ENCODE measurements at places on chromosomes 7 and 10.

GRCh38 chr7:133948588-133948987 lies 178.6 kb upstream of the LRGUK start:
- no peak overlapping the region for H3K27ac ChIP-seq
- no peak for DNase-seq

- no peak for DNase-seq
- H3K27ac ChIP-seq, result no peak overlapping the region
- H3K27me3 ChIP-seq, result no peaks in the 10 kb centered on the region
Observed at GRCh38 chr7:23022258-23022769, 8.4 kb upstream of the HYCC1 start.

DNA sequence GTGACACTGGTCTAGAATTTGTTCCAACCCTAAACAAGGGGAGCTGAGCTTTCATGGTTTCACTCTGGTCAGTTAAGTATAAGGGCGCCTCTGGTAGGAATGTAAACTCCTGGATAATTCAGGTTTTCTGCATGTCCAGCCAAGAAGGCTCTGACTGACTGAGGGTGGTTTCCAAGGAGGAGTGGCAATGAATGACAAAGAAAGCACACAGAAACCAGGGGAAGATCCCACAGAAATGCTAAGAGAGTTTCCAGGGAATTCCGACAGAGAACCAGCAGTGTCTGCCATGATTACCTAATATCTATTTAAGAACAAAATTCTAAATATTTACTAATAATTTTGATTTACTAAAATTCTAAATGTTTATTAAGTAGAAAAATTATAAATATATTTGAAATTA lies 27.3 kb upstream of the NRG3 start:
- H3K4me1 ChIP-seq, result no peaks in the 10 kb centered on the region
- no peak overlapping the region for H3K4me3 ChIP-seq
- no peak for DNase-seq
- no peaks in the 10 kb centered on the region for H3K27me3 ChIP-seq

DNA sequence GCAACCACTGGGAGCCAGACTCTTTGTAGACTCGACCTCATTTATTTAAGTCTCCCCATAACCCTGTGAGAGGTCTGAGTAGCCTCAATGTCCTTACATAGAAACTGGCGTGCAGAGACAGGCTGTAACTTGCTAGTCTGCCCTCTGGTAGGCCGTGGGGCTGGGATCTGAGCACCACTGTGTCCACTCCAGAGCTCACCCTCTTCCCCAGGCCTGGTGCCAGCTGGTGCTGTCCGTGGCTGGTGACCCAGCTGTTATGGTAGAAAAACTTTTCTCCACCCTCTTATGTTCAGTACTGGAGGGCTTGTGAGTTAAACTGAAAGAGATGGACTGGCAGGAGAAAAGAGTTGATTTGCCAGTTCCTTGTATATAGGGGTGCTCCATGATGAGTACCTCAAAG lies 41.9 kb downstream of the ADAMTS14 start:
- H3K27me3 ChIP-seq, result peaks cover 2% of the 10 kb centered on the region
- DNase-seq, result no peak
- H3K36me3 ChIP-seq, result no peaks in the 10 kb centered on the region
- H3K4me3 ChIP-seq, result no peak overlapping the region

GRCh38 chr7:47432671-47433563 lies 149.0 kb downstream of the TNS3 start:
- no peak for DNase-seq
- H3K36me3 ChIP-seq, result peaks cover 6% of the 10 kb centered on the region
- peaks cover 4% of the 10 kb centered on the region for H3K4me1 ChIP-seq
- H3K4me3 ChIP-seq, result no peak overlapping the region
- no peak overlapping the region for H3K27ac ChIP-seq

- peaks cover 40% of the 10 kb centered on the region for H3K4me1 ChIP-seq
- no peak for DNase-seq
Observed at GRCh38 chr10:74067373-74068352, 69.7 kb downstream of the VCL start.

DNA sequence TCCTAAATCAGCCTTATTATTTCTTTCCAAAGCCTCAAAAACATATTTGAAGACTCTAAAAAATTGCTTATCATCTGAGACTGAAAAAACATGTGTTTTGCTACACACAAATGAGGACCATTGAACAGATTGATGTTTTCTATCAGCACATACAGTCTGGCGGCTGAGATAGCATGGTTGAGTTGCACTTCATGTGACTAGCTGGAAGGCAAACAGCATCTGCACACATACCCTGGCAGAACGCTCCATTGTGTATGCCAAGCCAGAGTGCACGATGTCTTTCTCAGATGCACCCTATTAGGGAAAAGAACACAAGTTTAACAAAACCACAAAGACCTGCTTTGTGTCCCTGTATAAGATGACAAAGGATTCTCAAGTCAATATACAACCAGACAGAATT lies 33.0 kb downstream of the FAM25A start:
- no peaks in the 10 kb centered on the region for H3K27me3 ChIP-seq
- peaks cover 8% of the 10 kb centered on the region for H3K4me1 ChIP-seq
- no peak overlapping the region for H3K27ac ChIP-seq
- H3K36me3 ChIP-seq, result peaks cover 98% of the 10 kb centered on the region

DNA sequence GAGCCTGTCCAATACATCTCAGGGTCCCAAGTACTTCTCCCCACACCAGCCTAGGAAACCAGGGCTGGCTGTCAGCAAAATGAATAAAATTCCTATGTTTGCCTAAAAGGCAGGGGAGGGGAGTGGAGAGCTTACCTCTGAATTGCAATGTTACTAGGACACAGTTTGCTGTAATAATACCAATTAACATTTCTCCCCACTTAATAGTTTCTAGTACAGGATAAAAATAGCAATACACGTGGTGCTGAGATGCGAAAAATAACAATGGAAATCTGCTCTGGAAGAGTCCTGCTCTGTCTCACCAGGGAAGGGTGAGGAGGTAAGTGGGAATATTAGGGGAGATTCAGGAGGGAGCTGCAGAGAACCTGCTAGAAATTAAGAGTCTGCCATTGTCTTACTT lies 112.3 kb downstream of the PLXNA4 start:
- no peak for DNase-seq
- no peaks in the 10 kb centered on the region for H3K4me1 ChIP-seq
- no peaks in the 10 kb centered on the region for H3K27me3 ChIP-seq
- H3K36me3 ChIP-seq, result no peaks in the 10 kb centered on the region
- H3K4me3 ChIP-seq, result no peak overlapping the region

- no peaks in the 10 kb centered on the region for H3K4me1 ChIP-seq
- DNase-seq, result no peak
- no peaks in the 10 kb centered on the region for H3K27me3 ChIP-seq
- no peak overlapping the region for H3K4me3 ChIP-seq
- no peak overlapping the region for H3K27ac ChIP-seq
- no peaks in the 10 kb centered on the region for H3K36me3 ChIP-seq
Observed at GRCh38 chr7:123961771-123962170, 36.7 kb downstream of the SPAM1 start.

- H3K4me3 ChIP-seq, result no peak overlapping the region
- H3K27me3 ChIP-seq, result no peaks in the 10 kb centered on the region
- no peak overlapping the region for H3K27ac ChIP-seq
Observed at GRCh38 chr7:92010215-92010614, 69.6 kb downstream of the AKAP9 start.

DNA sequence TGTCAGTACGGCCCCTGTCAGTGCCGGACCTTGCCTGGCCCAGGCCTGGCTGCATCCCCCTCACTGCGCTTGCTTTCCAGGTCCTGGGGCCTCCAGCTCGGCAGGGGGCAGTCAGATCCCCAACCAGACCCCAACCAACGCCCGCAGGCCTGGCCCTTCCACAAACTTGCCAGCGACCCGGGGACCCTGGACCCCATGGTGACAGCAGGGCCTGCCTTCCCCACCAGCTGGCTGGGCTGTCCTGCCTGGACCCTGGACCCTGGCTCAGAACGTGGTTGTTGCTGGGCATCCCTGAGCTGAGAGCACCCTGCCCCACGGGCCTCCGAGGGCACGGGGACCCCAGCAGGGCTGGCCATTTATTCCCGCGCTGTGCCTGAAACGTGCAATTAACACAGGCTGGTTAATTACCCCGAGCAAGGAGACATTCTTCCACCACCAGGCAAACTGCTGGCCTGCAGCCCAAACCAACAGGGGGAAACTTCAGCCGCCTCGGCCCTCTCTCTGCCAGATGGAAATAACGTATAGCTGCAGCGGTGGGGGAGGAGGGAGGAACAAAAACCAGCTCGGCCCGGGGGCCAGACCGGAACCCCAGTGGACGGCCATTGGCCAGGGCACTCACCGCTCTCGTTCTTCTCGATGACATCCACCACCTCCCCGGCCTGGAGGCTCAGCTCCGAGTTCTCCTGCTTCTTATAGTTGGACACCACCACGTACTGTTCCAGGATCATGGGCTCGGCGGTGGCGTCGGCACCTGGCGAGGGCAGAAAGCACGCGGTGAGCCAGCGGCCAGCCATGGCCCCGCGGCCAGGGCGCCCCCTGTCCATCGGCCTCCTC lies 167.1 kb downstream of the NEURL1 start:
- peaks cover 39% of the 10 kb centered on the region for H3K4me1 ChIP-seq
- peak overlapping the region; percentile 70 for H3K4me3 ChIP-seq
- H3K27me3 ChIP-seq, result no peaks in the 10 kb centered on the region
- peak; percentile 72 for DNase-seq
- peak overlapping the region; percentile 86 for H3K27ac ChIP-seq

DNA sequence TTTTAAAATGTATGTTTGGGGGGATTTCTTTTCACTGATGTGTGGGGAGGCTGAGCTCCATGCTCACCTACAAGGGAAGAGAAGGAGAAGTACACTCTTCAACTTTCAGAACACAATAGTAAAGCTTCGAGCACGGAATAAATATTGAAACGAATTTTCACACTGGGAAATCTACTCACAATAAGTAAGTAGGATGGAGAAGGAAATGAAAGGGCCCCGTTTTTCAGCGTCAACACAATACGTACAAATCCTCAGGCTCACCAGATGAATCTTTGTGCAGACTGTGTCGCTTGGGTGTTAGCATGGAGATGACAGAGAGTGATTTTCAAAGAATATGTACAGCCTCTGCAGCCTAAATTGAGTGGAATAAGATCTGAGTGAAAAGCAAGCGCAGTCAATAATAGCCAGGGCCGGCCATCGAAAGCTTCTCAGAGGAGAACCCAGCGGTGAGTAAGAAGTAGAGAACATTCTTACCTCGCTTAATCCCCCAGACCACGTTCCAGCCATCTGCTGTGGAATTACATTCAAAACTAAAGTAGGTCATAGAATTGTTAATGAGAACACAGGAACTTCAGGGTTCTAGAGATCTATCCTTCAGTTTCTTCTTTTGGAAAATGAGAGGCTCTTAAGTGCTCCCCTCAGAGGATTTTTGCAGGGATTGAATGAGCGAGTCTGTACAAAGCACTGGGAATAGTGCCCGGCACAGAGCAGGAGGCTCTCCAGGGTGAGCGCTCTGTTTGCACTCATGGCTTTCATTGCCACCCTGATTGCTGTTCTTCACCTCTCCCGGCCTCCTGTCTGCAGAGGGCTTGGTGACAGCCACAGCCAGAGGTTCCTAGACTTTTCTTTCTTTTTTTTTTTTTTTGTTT lies 292.8 kb downstream of the SFMBT2 start:
- H3K27me3 ChIP-seq, result no peaks in the 10 kb centered on the region
- H3K4me3 ChIP-seq, result no peak overlapping the region
- no peaks in the 10 kb centered on the region for H3K36me3 ChIP-seq
- no peak for DNase-seq
- no peaks in the 10 kb centered on the region for H3K4me1 ChIP-seq

Measured in psoas muscle (tissue), 8 donors.